Spinal cord (tissue), 10 donors: ENCODE measurements at places on chromosomes 7 and 10.

GRCh38 chr10:73095481-73096021 is 1.1 kb downstream of the P4HA1 start:
- H3K36me3 ChIP-seq = no peaks in the 10 kb centered on the region
- no peaks in the 10 kb centered on the region for H3K27me3 ChIP-seq
- peak overlapping the region; percentile 98 for H3K4me3 ChIP-seq
- DNase-seq = peak; percentile 86
- peaks cover 7% of the 10 kb centered on the region for H3K4me1 ChIP-seq

DNA sequence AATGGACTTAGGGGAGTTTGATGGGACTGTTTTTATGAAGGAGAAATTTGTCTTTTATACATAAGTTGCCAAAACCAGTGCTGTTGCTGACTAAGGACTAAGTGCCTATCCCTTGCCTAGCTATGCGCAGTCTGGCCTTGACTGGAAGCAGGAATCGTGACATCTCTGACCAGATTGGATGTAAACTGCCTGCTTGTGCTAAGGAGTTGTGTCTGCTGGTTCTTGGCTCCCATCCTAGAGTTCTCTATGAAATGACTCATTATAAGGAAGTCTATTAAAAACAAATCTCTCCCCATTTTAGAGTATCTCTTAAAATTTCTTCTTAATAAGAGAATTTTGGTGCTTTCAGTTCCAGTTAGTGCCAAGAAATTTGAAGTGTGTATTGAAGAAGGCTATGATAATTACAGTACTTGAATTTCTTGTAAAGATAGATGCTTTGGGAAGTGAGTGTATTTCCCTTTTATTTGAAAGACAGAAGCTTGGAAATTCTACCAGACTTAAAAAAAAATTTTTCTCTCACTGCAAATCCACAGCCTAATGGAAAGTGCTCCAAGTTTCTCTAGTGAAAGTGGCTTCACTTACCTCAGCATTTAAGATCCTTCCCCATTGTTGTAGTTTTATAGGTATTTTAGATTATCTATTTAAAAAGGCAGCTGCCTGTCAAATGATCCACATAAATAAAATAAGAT is 77.6 kb downstream of the BICC1 start:
- no peak overlapping the region for H3K27ac ChIP-seq
- H3K36me3 ChIP-seq = no peaks in the 10 kb centered on the region
- DNase-seq = peak; percentile 55
- H3K27me3 ChIP-seq = no peaks in the 10 kb centered on the region
- H3K4me3 ChIP-seq = no peak overlapping the region

DNA sequence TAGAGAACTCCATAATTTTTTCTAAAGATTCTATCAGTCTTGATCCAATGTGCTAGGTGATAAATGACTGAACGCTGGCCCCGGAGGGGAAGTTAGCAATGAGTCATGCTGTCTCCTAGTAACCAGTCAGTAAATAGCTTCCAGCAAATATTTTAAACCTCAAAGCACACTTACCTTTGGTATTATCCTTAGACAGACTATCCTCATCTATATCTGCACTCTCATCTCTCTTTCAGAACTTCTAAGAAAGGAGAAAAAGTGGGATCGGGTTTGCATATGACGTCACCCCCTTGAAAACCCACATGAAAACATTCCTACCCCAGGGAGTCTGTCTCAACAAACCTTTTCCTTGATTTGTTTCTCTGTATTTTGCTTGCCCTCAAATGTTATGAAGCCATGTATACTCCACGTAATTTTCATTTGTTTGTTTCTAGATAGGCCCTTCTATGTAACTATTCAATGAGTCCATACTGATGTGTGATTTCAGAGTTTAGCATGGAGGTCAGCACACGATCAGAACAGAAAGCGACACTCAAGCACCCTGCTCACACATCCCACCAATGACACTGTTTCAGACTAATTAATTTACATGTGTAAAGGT is 174.9 kb upstream of the NRP1 start:
- no peak overlapping the region for H3K4me3 ChIP-seq
- no peak overlapping the region for H3K27ac ChIP-seq
- no peaks in the 10 kb centered on the region for H3K36me3 ChIP-seq
- no peak for DNase-seq

- H3K36me3 ChIP-seq = peaks cover 7% of the 10 kb centered on the region
- DNase-seq = no peak
- no peak overlapping the region for H3K27ac ChIP-seq
- no peaks in the 10 kb centered on the region for H3K27me3 ChIP-seq
Measured at GRCh38 chr10:94343151-94343550, 19.6 kb downstream of the NOC3L start.

DNA sequence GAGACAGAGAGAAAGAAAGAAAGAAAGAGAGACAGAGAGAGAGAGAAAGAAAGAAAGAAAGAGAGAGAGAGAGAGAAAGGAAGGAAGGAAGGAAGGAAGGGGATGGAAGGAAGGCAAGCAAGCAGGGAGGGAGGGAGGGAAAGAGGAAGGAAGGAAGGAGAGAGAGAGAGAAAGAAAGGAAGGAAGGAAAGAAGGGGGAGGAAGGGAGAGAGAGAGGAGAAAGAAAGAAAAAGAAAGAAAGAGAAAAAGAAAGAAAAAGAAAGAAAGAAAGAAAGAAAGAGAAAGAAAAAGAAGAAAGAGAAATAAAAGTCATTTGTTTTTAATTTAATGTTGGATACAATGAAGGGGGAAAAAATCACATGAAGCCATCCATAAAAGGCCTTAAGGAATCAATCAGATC is 4.6 kb upstream of the RASSF4 start:
- no peak overlapping the region for H3K27ac ChIP-seq
- no peaks in the 10 kb centered on the region for H3K27me3 ChIP-seq
- DNase-seq = no peak
- H3K36me3 ChIP-seq = no peaks in the 10 kb centered on the region
- no peak overlapping the region for H3K4me3 ChIP-seq

GRCh38 chr10:48772059-48772458 is 87.4 kb downstream of the WDFY4 start:
- H3K4me3 ChIP-seq = no peak overlapping the region
- no peak overlapping the region for H3K27ac ChIP-seq

DNA sequence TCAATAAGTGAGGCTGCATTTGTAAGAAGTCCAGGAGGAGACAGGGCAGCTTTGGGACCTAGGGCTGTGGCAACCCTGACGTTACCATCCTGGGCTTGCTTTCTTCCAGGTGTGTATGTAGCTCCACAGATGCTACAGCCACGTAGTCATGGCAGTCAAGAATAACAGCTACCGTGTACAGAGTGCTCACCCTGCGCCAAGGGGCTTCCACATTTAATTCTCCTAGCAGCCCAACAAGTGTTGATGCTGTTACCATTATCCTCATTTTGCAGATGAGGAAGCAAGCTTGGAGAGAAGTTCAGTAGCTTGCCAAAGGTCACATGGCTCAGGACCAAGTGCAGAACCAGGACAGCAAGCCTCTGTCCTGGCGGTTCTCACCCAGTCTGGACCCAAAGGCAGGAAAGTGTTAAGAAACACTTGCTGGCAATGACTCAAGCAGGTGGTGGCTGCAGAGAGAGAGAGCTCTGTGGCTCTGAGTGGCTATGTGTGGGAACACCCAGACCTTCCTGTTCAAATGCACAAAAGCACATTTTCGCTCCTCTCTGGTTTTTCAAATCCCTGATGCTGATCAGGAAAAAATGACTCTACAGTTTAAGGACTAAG is 89.8 kb downstream of the CREM start:
- peak overlapping the region; percentile 22 for H3K27ac ChIP-seq
- H3K4me3 ChIP-seq = no peak overlapping the region
- H3K27me3 ChIP-seq = no peaks in the 10 kb centered on the region
- DNase-seq = peak; percentile 35
- H3K4me1 ChIP-seq = peaks cover 13% of the 10 kb centered on the region
- H3K36me3 ChIP-seq = no peaks in the 10 kb centered on the region

- no peak for DNase-seq
- H3K27ac ChIP-seq = no peak overlapping the region
- H3K36me3 ChIP-seq = peaks cover under 1% of the 10 kb centered on the region
- no peaks in the 10 kb centered on the region for H3K4me1 ChIP-seq
Measured at GRCh38 chr10:1390200-1390599, 334.0 kb downstream of the WDR37 start.

- H3K36me3 ChIP-seq = peaks cover 15% of the 10 kb centered on the region
- H3K27ac ChIP-seq = no peak overlapping the region
- DNase-seq = no peak
- H3K4me3 ChIP-seq = no peak overlapping the region
Measured at GRCh38 chr10:131126321-131127137, 185.0 kb downstream of the TCERG1L start.

DNA sequence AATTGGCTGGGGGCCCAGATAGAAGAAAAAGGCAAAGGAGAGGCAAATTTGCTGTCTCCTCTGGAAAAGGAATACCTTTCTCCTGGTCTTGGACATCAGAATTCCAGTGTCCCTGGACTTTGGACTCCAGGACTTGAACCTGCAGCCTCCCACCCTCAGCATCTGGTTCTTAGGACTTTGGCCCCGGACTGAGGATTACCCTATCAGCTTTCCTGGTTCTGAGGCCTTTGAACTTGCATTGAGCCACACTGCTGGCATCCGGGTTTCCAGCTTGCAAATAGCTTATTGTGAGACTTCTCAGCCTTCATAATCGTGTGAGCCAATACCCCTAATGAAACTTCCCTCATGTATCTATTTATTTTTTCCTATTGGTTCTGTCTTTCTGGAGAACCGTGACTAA is 68.3 kb downstream of the DNAH11 start:
- no peak for DNase-seq
- H3K4me3 ChIP-seq = no peak overlapping the region
- H3K27ac ChIP-seq = no peak overlapping the region

DNA sequence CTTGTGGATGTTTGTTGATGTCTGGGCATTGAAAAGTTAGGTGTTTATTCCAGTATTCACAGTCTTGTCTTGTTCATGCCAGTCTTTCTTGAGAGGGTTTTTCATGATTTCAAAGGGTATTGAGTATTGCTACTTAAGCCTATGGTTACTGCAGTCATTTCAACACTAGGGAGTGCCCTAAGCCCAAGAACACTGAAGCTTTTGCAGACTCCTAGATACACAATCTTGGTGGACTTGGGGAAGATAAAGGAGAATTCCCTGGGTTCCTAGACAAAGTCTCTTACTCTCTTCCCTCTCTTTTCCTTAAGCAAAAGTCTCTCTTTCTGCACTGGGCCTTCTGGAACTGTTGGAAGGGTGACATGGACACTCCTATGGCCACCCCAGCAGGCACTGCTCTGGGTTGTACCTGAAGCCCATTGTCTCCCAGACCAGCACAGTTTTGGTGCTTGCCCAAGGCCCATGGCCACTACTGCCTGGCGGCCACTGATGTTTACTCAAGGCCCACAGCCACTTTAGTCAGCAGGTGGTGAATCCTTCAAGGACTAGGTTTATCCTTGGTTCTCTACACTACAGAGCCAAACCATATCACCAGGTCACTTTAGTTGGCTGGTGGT is 24.9 kb downstream of the SAMD9 start:
- no peak for DNase-seq
- H3K36me3 ChIP-seq = no peaks in the 10 kb centered on the region
- H3K27ac ChIP-seq = no peak overlapping the region
- no peaks in the 10 kb centered on the region for H3K4me1 ChIP-seq
- no peak overlapping the region for H3K4me3 ChIP-seq
- no peaks in the 10 kb centered on the region for H3K27me3 ChIP-seq

- H3K27ac ChIP-seq = peak overlapping the region; percentile 86
- no peak overlapping the region for H3K4me3 ChIP-seq
- no peaks in the 10 kb centered on the region for H3K36me3 ChIP-seq
- no peaks in the 10 kb centered on the region for H3K27me3 ChIP-seq
- peak; percentile 80 for DNase-seq
- peaks cover 28% of the 10 kb centered on the region for H3K4me1 ChIP-seq
Measured at GRCh38 chr10:78656417-78657162, 412.2 kb upstream of the ZMIZ1 start.

DNA sequence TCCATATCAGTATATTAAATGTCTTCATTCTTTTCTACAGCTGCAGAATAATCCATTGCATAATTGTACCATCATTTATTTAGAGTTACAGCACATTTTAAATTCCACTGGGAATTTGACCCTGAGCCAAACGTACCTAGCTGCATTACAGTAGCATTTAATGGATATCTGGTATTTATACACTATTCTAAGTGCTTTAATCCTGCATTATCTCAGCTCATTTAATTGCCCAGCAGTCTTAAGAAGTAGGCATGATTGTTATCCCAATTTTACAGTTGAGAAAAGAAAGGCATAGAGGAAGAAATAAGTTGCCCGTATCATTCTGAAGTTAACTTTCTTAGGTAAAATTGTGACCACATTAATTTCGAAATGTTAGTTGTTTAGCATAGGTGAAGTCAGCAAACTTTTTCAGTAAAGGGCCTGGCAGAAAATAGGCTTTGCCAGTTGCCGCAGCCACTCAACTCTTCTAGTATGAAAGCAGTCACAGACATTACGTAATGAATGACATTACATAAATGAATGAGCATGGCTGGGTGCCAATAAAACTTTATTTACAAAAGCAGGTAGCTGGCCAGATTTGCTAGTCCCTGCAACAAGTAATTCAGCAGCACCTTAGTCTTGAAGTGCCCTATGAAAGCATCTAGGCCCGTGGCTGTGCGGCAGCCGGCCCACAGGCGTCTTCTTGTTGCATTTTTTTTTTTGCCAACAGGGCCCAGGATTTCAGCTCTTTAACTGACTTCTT is 30.0 kb downstream of the GUSB start:
- no peaks in the 10 kb centered on the region for H3K4me1 ChIP-seq
- no peaks in the 10 kb centered on the region for H3K36me3 ChIP-seq
- no peak for DNase-seq
- no peak overlapping the region for H3K27ac ChIP-seq
- no peaks in the 10 kb centered on the region for H3K27me3 ChIP-seq

DNA sequence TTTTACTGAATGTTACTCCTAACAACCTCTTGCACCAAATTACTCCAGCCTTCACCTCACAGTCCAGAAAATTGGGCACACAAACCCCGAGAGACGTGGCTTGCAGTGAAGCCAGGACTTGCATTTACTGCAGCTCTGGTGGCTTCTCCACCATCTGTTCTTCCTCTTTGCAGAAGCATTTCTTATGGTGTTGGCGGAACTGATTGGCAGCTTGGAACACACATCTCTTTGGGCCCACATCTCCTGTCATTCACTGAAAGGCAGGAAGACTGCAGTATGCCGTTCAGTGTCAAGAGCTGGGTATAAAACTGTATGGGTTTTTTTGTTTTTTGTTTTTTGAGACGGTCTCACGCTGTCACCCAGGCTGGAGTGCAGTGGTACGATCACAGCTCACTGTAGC is 38.3 kb upstream of the PRKAR1B start:
- no peak overlapping the region for H3K4me3 ChIP-seq
- no peak for DNase-seq
- H3K27ac ChIP-seq = no peak overlapping the region
- H3K27me3 ChIP-seq = no peaks in the 10 kb centered on the region

- H3K36me3 ChIP-seq = no peaks in the 10 kb centered on the region
- no peaks in the 10 kb centered on the region for H3K27me3 ChIP-seq
- no peak for DNase-seq
- no peak overlapping the region for H3K27ac ChIP-seq
- no peak overlapping the region for H3K4me3 ChIP-seq
- H3K4me1 ChIP-seq = peaks cover 39% of the 10 kb centered on the region
Measured at GRCh38 chr7:139735466-139735865, 42.3 kb downstream of the HIPK2 start.
